ENCODE measurements at places on chromosomes 6 and 20. TPM values are rescaled to one million over a fixed set of nuclear protein-coding genes. Genes with fewer than 3 reads are reported as not detected.

Gene EPHA7
- total RNA-seq: 1.3 TPM

Gene PDYN
- total RNA-seq: not detected

Gene LAMA4
- 472 TPM for total RNA-seq

Gene SPATA2
- 1.7 TPM for total RNA-seq

Gene CENPB
- 179 TPM for total RNA-seq

Gene LY6G6D
- total RNA-seq: not detected

Gene CCR6
- not detected for total RNA-seq

Gene GJA10
- not detected for total RNA-seq

Gene TNFAIP3
- 36.0 TPM for total RNA-seq

Gene KIF13A
- 56.2 TPM for total RNA-seq

Gene HLA-DOB
- under 0.01 TPM for total RNA-seq

Gene OTOR
- not detected for total RNA-seq

Gene RIMS1
- 17.1 TPM for total RNA-seq

Gene BANF2
- not detected for total RNA-seq

Gene NSFL1C
- total RNA-seq: 22.0 TPM

Gene HLA-DQA1
- total RNA-seq: not detected

Gene SAMHD1
- 22.8 TPM for total RNA-seq

Gene TMEM217
- total RNA-seq: 2.5 TPM

Gene IMPG1
- total RNA-seq: not detected

Gene ZCCHC3
- 8.5 TPM for total RNA-seq

Gene HMGA1
- total RNA-seq: 40.9 TPM

Gene SIRPB1
- total RNA-seq: 2.5 TPM

Gene TMEM170B
- total RNA-seq: 1.7 TPM

Gene TRIM15
- not detected for total RNA-seq

Gene ARFGEF2
- 56.1 TPM for total RNA-seq

Gene OR2B6
- total RNA-seq: not detected

Gene GSTA3
- total RNA-seq: not detected

Gene TRIM40
- not detected for total RNA-seq

Gene GINS1
- total RNA-seq: 29.3 TPM

Gene C6orf15
- not detected for total RNA-seq

Gene C6orf163
- total RNA-seq: 0.77 TPM

Gene SOX12
- total RNA-seq: 2.8 TPM

Gene KHDC1L
- total RNA-seq: not detected

Gene SLC22A3
- 2.3 TPM for total RNA-seq

Gene DDX43
- 1.2 TPM for total RNA-seq

Gene CLPSL1
- not detected for total RNA-seq

Gene ZC3H12D
- total RNA-seq: under 0.01 TPM

Gene ID4
- 27.0 TPM for total RNA-seq

Gene SOD2
- 110 TPM for total RNA-seq
